ENCODE measurements at places on chromosomes 3 and 15. TPM values are rescaled to one million over a fixed set of nuclear protein-coding genes. Genes with fewer than 3 reads are reported as not detected.

SLC35A5 gene
- 18.7 TPM for polyA plus RNA-seq

TRIM42 gene
- not detected for polyA plus RNA-seq

TTLL13 gene
- 0.24 TPM for polyA plus RNA-seq

AGBL1 gene
- not detected for polyA plus RNA-seq

LTK gene
- polyA plus RNA-seq: 0.16 TPM

GRCh38 chr15:73760330-73761329, 7.5 kb upstream of the INSYN1 start:
- no peak for DNase-seq

LPCAT4 gene
- polyA plus RNA-seq: 56.1 TPM

DNA sequence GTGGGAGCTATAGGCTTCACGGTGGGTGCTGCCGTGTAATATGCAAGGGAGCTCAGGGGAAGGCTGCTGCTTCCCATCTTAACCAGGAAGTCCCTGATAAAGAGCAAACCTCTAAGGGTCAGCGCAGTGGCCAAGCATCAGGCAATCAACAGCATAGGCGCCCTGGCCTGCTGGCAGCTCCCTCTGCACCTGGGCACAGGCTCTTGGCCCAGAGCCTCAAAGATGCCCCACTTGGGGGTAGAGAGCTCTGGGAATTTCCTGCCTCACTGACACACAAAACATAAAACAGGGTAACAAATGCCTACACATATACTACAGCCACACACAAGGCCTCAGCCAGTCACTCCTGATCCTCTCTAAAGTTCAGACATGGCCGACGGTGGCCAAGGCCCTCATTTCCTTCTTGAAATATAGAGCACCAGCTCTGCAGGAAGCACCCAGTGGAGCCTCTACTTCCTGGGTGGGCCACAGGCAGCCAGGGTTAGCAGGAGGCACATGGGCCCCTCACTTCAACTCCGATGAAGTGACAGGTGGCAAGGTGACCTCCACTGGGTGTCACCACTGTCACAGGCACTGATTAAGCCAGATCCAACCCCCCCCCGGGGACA, 20.5 kb downstream of the SLC41A3 start:
- no peak for DNase-seq

CRELD1 gene
- 11.1 TPM for polyA plus RNA-seq

- no peak for DNase-seq
Observed at GRCh38 chr15:39934397-39935071, 619 bp downstream of the EIF2AK4 start.

MUC20 gene
- 0.87 TPM for polyA plus RNA-seq

GRCh38 chr15:96882121-96882772, 551.7 kb downstream of the NR2F2 start:
- no peak for DNase-seq

GRCh38 chr15:64597477-64597822, 137.1 kb downstream of the ZNF609 start:
- DNase-seq: no peak

ALDH1A2 gene
- polyA plus RNA-seq: 0.25 TPM

DNA sequence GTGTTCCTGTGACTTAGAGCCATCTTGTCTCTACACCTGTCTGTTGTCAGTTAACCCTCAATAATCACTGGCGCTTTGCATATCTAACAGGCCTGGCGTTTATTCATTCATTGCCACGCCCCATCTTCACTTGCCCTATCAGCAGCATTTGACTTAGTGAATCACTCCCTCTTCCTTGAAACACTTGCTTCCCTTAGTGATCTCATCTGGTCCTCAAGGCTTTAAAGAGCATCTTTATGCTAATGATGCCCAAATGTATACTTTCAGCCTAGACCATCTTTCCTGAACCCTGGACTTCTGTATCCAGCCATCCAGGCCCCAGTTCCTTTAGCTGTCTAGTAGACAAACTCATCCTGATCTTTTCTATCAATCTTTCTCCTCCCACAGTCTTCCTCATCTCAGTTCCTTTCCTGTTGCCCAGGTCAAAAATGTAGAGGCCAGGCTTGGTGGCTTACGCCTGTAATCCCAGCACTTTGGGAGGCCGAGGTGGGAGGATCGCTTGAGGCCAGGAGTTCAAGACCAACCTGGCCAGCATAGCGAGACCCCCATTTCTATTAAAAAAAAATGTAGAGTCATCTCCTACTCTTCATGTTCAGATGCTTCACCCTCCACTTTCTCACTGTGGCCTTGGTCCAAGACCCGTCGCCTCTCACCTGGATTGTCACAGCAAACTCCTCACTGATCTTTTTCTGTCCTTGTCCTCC, 1.4 kb upstream of the IGDCC4 start:
- peak; percentile 53 for DNase-seq

DNA sequence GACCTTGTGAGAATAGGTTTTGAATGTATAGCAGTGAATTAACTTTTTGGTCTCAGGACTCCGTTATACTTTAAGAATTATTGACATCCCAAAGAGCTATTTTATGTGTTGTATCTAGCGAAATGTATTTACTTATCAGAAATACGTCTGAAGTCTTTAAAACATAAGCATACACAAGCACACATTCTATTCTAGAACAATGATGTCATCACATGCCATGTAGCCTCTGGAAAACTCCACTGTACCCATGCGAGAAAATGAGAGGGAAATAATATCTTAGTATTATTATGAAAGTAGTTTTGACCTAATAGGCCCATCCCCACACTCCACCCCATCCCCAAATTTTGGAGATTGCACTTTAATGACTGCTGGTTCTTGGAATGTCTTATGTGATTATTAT, 1.5 kb downstream of the POLR2M start:
- no peak for DNase-seq

GRCh38 chr3:181868576-181869082, 156.9 kb downstream of the SOX2 start:
- DNase-seq: no peak

SPTSSB gene
- 0.07 TPM for polyA plus RNA-seq

DNA sequence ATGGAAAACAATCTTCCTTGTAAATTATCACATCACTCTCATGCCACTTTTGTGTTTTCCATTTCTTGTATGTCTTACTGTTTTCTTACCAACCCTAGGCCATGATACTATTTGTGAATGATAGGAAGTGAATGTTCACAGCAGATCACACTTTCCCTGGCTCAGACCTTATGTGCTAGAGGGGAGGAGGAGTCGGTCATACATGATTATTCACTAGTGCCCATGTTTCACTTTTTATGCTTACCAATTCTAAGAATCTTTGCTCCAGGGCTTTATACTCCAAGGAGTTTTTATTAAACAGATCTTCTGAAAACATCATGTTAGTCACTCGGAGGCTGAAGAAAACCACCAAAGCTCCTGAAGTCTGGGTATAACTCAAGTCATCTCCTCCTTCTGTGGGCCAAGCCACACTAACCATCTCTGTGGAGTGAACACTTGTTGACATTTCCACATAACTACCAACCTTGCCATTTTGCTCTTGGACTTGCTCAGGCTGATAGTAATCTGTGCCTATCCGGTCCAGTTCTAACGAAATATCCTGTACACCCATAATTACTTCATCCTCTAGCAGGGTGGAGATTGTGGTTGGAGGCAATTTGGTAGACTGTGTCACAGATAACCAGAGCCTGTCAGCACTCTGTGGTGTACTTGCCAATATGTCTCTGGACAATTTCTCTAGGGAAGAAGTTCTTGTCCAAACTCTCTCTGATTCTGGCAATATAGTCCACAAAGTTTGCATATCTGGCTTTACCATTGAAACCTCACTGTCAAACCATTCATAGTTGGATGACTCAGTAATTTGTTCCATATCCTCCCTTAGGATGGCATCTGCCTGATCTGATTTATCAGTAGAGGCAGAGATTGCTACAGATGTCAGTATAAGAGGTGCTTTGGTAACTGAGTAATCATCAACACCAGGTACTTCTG, 76.8 kb downstream of the IMPG2 start:
- DNase-seq: no peak

- DNase-seq: no peak
Observed at GRCh38 chr15:84402856-84403608, 167.5 kb downstream of the GOLGA6L4 start.

- no peak for DNase-seq
Observed at GRCh38 chr3:132368962-132369361, 48.3 kb upstream of the DNAJC13 start.

GRCh38 chr3:58334013-58334321, 1.3 kb downstream of the PXK start:
- DNase-seq: no peak

GRCh38 chr3:132749786-132750185, 27.6 kb upstream of the NPHP3 start:
- no peak for DNase-seq

- peak; percentile 39 for DNase-seq
Observed at GRCh38 chr3:172315401-172316091, 132.7 kb downstream of the GHSR start.

GRCh38 chr3:25246913-25247312, 181.2 kb upstream of the RARB start:
- DNase-seq: no peak

ITPKA gene
- polyA plus RNA-seq: 1.5 TPM

DNA sequence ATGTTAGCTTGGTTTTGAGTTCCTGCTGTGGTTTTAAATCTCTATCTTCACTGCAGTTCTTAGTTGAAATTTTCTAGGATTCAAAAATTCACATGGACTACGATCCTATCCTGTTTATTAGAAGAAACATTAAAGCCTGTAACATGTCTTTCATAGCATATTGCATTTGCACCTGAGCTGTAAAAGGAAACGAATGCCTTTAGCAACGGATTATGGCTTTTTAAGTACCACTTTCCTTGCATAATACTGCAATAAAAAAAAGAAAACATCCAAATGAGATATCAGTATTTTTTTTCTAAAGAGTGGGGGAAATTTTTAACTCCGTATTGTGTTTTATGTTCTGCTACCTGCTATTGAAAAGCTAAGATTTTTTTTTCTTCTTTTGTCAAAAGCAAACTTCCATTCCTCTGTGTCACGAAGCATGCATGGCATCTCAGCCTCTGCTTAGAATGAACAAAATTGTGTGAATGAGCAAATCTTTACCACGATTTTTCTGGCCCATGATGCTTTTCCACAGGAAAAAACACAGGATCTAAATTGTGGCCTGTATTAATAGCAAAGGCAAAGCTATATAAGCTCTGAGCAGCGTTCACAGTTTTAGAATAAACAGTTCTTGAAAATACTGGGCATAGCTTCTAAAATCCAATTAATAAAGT, 110.0 kb upstream of the CDIN1 start:
- DNase-seq: no peak

CYP19A1 gene
- polyA plus RNA-seq: 0.21 TPM

- no peak for DNase-seq
Observed at GRCh38 chr3:39750712-39751111, 58.7 kb upstream of the MYRIP start.

GRCh38 chr15:22253676-22254408, 173.5 kb downstream of the OR4M2 start:
- no peak for DNase-seq
